ENCODE measurements at places on chromosomes 6 and 20.

DNA sequence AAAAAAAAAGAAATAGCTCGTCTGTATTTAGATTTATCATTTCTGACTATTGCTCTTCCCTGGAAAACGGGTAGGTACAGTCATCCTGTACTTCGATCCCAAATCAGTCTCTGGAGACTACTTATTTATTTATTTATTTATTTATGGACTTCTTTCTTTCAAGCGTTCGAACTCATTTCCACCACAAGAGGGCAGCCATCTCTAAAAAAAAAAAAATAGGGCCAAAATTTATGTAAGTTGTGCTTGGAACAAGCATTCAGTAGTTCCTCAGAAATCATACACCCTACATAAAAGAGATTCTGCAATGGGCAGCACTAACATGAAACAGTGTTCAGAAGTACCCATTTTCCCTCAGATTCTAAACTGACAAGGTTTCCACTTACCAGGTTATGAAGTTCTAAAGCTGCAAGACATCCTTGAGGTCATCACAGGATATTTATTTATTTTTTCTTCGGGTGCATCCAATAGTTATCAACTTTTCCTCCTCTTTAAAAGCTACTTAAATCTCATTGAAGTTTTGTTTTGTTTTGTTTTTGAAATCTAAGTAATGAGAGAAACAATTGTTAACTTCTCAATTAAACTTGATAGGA, 1.9 kb upstream of the BMP2 start:
- no peak for DNase-seq

GRCh38 chr6:111430605-111431376, 52.2 kb downstream of the REV3L start:
- DNase-seq = no peak

DNA sequence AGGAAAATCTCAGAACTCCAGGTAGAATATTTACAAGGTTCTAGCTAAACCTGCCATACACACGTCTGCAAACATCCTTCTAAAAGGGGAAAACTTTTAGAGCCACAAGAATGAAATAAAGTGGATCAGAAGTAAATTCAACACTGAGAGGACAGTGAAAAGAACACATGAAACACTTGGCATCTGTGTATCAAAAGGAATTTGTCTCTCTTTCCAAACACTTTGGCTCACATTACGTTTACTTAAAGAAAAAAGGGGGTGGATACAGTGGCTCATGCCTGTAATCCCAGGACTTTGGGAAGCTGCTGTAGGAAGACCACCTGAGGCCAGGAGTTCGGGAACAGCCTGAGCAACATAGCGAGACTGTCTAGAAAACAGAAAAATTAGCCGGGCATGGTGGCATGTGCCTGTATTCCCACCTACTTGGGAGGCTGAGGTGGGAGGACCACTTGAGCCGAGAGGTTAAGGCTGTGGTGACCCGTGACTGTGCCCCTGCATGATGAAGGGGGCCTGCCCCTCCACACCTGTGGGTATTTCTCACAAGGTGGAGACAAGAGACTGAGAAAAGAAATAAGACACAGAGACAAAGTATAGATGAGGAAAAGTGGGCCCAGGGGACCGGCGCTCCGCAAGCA, 35.4 kb downstream of the NINL start:
- no peak for DNase-seq

- DNase-seq = no peak
These were observed 74.6 kb downstream of the MAP3K5 start for GRCh38 chr6:136717716-136717990.

DNA sequence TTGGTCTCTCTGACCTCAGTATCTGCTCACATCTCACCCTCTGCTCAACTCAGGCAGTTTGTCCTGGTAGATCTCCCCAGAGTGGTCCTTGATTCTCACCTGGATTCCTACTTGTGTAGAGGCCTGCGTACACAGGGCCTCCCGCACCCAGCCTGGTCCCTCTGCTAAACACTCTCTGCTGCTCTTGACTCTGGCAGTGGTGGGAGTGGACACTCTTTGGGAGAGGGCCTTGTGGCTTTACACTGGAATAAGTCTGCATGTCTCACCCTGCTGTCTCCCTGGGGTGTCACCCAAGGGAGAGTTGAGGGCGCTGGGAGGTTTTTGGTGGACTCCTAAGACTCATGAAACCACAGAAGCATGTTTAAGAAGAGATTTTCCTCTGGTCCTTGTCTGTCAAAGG, 57.3 kb upstream of the ECI2 start:
- no peak for DNase-seq

DNA sequence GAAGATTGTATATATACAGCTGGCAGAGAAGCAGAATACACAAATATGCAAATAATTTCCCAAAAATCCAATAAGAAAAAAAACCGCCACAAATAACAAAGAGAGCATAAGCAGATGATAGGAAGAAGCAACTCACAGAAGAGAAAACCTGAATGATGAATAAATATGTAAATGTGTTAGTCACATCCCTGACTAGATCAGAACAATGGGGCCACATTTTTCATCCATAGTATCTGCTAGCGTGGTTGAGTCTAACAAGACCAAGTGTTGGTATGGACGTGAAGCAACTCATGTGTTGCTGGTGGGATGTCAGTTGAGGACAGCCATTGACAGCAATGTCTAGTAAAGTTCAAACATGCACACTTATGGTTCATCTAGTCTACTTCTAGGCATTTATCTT, 3.9 kb upstream of the SLC22A3 start:
- no peak for DNase-seq

DNA sequence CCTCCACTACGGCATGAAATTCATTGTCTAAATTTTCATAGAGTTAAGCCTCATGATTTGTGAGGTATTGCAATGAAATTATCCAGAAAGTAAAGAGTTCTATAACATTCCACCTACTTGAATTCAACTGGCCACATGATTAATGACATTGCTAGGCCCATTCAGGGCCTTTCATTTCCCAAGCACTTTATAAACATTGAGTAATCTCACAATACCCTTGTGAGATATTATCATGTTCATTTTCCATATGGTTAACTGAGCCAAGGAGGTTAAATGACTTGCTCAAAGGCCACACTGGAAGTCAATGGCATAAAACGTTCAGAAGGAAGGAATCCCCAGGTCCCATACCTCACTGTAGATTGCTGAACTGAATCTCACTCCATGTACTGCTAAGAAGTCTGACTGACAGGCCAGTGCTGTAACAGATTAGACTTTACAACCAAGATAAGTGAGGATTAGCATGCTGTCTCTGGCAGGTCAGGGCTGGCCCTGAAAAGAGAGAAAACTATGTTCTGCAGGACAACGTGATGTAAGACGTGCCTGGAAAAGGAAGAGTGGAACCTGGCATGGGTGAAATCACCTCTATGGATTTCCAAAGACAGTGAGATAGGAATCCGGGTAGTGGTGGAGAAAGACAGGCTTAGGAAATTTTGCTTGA, 75.9 kb upstream of the SPACA1 start:
- DNase-seq = no peak

DNA sequence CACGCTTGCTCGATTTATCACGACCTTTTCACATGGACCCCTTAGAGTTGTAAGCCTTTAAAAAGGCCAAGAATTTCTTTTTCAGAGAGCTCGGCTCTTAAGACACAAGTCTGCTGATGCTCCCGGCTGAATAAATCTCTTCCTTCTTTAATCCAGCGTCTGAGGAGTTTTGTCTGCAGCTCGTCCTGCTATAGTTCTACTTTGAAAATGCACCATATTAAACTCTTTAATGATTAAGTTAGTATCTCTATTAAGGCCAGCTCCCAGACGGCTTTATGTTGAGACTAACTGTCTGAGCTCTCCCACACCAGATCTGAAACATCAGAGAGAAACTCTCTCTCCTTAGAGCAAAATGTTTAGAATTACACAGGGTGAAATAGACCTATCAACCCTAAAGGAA, 18.0 kb upstream of the GSTA3 start:
- no peak for DNase-seq

GRCh38 chr6:28136585-28137504, 4.8 kb upstream of the ZKSCAN8 start:
- DNase-seq = peak; percentile 70

- DNase-seq = no peak
These were observed 131.2 kb upstream of the HDDC2 start for GRCh38 chr6:125432963-125433362.

DNA sequence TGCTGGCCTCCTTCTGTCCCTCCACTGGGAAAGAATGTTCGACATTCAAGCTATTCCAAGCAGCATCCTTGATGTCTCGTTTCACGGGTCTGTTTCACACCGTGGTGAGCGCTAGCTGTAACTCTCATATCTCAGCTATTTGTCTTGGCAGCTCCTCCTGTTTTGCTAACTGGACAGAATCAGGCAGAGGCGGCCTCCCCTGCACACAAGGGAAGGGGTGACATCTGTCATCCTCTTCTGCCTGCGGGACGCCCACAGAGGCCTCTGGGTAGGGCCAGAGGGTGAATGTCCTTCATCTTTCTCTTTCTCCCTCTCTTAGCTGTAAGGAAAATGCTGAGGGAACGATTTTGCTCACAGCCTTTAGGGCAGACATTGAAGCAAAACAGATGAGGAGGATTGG, 232.8 kb upstream of the GMDS start:
- no peak for DNase-seq

DNA sequence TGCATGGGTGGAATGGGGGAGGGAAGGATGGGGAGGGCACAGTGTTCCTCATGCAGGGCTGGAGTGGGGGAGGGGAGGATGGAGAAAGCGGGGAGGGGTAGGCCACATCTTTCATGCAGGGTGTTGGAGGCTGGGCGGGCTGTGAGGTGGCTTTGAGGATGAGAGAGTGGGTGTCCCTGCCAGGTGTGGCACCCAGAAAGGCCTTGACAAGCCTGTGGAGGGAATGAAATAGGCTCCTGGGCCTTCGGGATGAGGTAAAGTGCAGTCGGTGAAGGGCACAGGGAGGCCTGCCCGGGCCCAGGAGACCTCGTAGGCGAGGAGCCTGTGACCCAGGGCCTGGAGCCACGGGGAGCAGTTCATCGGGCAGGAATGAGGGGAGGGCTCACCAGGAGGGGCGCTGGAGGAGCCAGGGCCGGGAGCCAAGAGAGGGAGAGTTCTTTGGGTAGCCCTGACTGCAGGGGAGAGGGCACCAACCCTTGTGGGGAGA, 7.6 kb downstream of the CEBPB start:
- no peak for DNase-seq

DNA sequence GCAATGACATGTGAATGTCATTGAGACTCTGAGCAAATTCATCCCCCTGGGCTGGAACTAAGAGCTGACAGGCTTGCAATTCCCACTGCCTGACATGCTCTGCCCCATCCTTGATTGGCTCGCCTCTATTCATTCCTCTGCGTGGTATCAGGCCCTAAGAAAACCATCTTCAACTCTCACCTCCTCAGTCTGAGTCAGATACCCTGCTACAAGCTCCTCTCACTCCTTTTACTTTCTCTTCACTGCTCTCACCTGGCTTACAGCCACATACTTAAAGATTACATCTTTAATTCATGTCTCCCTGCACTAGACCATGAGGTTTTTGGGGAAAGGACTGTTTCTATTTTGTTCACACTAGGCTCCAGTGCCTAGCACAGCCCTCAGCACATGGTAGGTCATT, 131.6 kb downstream of the KIF6 start:
- DNase-seq = no peak

GRCh38 chr20:36094497-36094896, 60.0 kb upstream of the EPB41L1 start:
- DNase-seq = no peak

DNA sequence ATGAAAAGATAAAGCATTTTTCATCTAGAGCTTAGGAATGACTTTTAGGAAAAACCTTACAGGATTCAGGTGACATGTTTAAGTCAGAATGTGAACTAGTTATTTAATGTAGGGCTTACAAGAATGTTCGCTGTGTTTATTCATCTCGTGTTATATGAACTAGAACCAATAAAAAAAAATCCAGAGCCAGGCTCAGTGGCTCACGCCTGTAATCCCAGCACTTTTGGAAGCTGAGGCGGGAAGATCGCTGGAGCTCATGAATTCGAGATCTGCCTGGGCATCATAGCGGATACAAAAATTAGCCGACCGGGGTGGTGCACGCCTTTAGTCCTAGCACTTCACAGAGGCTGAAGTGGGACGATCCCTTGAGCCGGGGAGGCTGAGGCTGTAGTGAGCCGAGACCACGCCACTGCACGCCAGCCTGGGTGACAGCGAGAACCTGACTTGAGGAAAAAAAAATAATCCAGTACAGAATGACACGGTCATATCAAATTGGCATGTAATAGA, 46.3 kb downstream of the OR2B2 start:
- peak; percentile 56 for DNase-seq

- DNase-seq = no peak
These were observed 90.8 kb downstream of the MYLK4 start for GRCh38 chr6:2659882-2660281.

DNA sequence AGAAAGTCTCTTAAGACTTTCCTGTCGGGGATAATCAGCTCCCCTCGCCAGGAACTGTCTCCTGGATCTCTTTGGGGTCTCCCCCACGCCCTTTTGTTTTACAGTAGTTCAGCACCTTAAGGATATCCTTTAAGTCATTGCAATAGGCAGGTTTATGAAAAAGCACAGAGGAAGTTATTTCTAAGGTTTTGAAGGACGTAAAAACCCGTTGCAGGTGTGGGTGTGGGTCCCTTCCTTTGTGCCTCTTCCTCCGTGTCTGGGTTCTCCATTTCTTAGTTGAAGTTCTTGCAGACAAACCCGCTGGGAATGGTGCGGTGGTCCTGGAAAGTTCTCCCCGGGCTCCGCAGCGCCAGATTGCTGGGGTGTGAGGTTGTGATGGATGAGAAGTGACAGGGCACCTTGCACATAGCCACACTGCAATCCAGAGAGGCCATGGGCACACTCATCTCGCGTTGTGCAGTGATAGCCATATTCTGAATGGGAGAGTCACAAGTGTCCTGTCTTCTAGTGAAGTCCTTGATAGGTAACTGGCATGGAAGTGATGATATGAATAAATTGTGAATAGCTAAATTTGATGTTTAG, 65.2 kb downstream of the GTF2H5 start:
- no peak for DNase-seq

- DNase-seq = peak; percentile 11
These were observed 237.5 kb downstream of the CD83 start for GRCh38 chr6:14354919-14355572.

DNA sequence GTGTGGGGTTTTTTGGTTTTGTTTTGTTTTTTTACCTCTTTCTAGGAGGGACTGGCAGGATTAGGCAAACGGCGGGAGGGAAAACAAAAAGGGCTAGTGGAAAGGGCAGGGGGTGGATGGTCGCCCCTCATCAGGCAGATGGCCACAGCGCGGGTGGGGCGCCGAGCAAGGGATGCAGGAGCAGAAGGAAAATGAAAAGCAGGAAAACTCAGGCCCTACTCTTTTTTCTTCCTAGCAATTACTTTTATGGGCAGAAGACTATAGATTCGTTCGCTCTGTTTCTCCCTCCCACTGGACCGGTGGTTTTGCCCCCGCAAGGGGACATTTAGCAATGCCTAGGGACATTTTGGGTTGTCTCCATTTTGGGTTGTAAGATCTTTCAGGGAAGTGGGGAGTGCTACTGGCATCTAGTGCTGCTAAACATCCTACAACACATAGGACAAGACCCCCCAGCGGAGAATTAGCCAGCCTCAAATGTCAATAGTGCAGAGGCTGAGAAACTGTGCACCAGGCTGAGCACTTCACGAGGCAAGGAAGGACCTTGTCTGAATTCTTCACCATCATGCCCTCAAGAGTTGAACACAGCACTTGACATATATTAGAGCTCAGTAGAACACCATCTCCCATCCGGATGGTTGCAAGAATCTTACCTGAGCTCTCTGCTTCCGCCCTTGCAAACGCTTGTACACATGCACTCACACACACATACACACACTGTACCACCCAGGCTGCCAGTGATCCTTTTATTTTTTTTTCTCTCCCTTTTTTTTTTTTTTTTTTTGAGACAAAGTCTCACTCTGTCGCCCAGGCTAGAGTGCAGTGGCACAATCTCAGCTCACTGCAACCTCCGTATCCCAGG, 4.8 kb upstream of the ZMYND8 start:
- DNase-seq = no peak

GRCh38 chr6:24919056-24919892, 16.5 kb downstream of the RIPOR2 start:
- DNase-seq = no peak

All from stimulated activated CD4-positive, alpha-beta T cell treated with anti-CD3 and anti-CD28 coated beads, Interleukin-12 subunit alpha, Interleukin-12 subunit beta, amount 100 ng/mL, for 24 hours (primary cell).